ENCODE measurements at places on chromosomes 1 and 21.

DNA sequence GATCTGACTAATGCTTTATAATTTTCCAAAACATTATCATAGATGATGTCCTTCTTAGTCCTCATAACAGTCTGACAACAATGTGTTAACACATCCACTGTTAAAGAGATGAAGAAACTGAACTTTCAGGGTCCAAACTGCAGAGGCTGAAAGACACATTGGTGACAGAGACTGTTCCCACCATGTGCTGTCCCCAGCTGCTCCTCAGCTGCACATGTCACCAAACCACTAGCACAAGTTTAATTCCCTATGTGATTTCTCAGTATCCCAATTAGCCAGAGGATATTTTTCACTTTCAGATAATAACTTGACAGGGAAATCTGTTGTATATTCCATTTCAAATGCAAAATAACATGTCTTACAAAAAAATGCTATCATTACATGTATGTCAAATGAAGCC lies 24.6 kb downstream of the LAMC2 start:
- no peak for DNase-seq

- no peak for DNase-seq
Measured at GRCh38 chr1:196319301-196319700, 288.9 kb downstream of the KCNT2 start.

DNA sequence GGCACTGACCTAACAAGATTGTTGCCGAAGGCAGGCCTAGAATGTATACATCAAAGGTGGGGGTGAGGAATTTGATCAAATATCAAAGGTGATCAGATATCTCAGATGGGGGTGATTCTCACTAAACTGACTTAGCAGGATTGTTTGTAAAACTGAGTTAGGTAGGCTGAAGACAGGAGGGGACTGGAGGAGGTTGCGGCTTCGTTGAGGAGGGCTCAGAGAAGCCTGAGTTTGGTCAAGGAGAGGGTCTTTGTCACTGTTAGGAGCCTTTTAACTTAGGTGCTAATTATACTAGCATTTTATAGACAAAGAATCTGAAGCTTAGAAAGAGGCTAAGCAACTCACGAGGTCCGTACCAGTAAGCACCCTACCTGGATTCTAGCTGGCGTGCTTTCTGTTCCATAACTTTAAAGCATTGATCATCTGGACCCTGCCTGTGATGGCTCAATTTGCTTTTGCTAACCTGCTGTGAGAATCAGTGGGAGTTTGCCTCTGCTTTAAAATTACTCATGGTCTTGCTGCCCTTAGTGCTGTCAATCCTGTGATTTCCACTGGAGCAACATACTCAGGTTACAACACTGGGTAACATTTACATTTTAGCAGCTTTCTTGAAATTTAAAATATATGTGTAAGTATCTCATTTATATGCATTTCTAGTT lies 49.8 kb downstream of the ITSN1 start:
- no peak for DNase-seq

- no peak for DNase-seq
Measured at GRCh38 chr1:16386454-16387113, 19.5 kb downstream of the SZRD1 start.

DNA sequence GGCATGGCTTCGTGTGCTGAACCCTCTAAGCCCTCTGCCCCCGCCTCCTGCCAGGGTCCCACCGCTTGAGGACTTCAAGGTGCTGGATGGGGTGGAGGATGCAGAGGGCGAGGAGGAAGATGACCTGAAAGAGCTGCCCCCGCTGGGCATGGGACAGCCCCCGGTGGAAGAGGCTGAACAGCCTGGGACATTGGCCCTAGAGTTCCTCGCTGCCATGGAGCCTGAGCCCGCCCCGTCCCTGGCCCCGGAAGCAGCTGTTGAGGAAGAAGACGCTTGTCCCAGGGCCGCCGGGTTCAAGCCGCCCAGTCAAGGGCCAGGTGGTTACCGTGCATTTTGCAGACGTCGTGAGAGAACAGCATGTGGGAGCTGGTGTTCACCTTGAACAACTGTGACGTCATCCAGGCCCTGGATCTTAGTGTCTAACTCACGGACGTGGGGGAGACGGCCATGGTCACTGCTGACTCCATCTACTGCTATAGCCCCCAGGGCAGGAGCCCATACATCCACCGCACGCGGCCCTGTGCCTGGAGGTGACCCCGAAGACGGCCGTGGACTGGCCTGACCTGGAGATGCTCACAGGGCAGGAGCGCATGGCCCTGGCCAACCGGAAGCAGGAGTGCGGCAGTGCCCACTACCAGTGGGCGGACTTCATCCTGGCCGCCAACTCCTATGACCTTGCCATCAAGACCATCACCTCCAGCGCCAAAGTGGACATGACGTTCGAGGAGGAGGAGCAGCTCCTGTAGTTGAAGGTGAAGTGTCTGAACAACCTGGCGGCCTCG lies 90.1 kb downstream of the PPP1R12B start:
- no peak for DNase-seq

DNA sequence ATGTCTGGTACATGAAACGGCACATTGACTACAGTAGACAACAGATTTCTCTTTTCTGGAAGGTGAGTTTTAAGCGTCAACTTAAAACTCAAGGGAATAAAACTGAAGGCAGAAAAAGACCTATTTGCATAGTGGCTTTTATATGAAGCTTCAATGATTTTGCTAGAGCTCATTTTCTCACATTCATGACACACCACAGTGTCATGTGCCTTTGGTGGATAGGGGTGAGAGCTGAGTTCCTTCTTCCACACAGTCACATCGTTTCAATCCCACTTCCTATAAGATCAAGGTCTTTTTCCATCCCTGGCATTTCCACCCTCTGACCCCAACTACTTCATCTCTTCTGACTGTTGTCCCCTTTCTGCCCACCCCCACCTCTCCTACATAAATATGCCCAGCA lies 31.0 kb downstream of the IL12RB2 start:
- DNase-seq = no peak

DNA sequence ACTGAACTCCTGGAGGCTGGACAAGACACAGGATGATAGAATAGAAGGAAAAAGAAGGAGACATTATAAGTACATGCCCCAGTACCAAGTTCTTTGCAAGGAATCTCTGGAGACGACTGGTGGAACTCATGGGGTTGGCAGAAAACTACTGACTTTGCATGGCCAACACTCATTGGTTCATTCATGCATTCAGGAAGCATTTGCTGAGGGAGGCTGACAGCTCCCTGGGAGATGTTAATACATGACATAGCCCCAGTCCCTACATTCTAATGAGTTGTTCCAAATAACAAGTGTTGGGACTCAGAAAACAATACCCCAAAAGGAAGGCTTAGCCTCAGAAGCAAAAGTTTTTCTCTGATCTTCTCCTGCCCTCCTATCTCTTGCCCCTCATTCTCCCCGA lies 172.8 kb upstream of the IRF2BP2 start:
- no peak for DNase-seq

DNA sequence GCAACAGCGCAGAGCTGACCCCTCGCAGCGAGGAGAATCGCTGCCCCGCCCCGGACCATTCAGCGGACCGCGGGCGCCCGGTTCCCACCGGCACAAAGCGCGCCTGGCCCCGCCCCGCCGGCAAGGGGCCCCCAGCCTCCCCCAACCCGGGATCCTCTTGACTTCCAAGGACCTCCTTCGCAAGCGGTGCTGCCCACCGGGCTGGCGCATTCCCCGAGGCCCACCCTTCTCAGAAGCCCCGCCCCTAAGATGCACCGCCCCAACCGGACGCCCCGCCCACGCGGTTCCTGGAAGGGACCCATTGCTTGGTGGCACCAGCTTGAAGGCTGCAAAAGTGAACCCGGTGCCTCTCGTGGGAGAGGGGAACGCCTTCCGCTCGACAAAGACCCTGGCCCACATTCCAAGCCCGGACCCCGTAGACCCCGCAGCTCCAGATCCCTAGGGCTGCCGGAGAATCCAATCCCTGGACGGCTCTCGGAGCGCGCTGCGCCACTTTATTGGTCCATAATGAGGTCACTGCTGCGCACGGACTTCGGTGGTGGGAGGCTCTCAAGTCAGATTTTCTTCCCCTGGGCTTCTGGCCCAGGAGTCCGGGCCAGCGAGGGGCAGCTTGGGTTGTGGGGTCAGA lies 2.0 kb downstream of the HES3 start:
- DNase-seq = no peak

DNA sequence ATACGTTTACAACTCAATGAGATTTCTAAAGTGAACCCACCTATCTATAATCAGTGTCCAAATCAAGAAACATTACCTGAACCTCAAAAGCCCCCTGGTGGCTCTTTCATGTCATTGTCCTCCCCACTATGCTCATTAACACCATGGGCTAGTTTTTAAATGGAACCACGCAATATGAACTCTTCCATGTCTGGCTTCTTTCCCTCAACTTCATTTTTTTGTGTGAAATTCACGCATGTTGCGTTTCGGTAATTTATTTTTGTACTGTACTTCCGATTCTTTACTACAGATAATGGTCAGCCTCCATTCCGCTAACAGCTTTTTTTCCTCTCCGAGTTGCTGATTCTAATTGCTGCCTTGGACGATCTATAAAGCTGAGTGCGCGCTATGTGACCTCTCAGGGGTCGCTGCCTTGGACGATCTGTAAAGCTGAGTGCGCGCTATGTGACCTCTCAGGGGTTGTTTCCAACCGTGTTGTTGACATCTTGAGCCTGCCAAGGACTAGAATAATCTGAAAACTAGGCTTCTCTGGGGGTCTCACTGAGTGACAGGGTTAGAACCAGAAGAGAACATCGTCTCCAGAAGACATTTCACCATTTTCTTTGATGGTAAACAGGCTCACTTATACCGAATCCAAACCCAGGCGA lies 1.1 kb upstream of the CACYBP start:
- peak; percentile 21 for DNase-seq

DNA sequence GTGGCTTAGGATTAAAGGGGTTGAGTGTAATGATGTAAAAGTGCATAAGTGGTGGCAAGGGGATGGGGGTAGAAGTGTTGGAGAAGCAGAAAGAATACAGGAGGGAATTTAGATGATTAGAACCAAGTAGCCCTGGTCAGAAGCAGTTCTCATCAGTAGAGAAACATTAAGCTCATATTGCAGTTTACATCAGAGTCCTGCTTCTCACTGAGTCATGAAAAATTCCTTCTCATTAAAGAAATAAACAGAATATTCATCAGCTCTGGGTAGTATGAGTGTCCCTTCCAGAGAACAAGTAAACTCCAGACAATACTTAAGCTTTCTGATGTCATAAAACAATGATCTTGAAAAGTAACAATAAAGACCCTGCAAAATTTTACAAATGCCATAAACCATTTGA lies 36.5 kb downstream of the LRRIQ3 start:
- DNase-seq = no peak

DNA sequence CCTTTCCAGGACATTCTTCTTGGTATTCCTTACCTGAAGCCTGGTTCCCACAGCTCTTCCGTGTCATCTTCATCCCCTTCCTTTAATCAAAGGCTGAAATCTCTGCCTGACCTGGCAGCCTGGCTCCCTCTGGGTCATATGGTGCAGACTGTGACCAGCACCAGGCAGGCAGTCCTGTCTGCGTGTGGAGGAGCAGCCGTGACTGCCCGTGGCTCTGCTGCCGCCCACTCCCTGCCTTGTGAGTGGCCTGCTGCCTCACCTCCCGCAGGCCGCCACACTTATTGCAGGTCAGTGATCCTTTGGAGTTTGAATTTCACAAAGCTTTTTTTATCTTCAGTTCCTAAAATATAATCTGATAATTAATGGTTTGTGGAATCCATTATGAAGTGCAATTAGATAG lies 36.2 kb upstream of the EPHA8 start:
- no peak for DNase-seq

DNA sequence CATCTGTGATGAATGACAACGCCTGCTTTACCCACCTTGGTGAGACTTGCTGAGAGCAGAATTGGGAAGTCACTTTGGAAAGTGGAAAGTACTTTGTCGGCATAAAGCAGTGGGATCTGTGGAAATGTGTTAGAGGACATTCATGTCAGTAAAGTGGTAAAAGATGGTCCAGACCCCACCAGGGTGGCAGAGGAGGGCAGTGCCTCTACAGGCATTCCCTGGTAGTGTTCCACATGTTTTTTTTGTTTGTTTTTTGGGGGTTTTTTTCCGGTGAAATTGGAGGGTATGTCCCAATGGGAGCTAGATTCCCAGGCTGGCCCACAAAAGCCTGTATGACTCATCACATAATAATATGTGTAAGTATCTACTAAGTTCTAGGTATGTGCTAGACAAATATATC lies 80.6 kb downstream of the ELAVL4 start:
- DNase-seq = no peak

DNA sequence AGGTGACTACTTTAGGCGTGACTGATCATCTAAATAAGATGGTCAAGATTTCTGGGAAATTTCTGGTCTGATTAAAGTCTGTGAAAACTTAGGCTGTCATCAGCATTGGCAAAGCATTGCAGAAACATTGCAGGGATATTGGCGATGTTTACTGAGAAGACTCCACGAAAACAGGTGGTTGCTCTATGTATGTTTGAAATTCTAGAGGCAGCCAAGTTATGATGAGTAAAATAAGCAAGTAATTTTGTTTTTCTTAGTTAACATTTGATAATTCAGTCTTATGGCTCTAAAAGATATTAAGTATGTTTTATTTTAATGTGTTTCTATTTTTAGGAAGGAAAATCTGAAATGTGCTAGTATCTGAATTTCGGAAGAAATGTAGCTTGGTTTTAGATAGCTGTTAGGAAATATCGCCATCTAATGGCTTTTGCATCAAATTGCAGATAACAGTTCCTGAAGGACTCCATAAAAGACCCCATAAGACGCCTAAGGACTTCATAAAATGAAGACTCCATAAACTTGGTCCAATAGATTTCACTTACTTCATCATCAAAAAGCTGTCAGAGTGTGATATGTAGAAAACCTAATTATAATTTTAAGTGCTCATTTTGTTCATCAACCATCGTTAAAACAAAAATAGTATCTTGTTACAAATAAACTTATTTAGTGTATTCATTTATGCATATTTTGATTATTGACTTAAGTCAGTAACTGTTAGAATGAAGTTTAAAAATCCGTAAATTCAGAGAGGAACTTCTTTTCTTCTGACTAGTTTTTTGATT lies 344.6 kb downstream of the RYR2 start:
- no peak for DNase-seq

DNA sequence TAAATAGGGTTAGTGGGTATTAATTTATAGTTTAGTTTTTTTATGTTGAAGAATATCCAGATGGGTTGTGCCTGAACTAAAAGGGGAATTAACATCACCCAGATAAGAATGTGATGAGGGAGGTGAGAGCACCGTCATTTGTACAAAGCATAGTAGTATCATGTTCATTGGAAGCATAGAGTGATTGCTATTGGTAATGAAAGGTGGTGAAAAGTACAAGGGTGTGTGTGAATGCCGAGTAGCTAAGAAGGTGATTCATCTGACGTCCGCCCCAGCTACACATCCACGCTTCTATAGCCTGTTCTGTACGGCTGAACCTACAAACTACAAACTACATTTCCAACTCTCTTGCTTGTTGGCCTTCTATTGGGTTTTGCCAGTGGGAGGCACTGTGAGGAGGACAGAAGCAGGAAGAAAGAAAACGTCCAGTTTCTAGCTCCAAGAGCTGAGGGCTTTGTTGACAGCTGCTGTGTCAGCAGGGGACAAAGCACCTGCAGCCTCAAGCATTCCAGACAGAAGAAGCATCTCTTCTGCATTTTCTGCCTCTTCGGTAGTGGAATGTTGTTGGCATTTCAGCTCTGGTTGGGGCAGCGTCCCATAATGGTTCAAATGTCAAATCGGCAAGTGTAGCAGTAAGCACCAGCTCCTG lies 404.8 kb downstream of the KCTD3 start:
- no peak for DNase-seq

GRCh38 chr1:44620072-44620471 lies 54.2 kb downstream of the TMEM53 start:
- no peak for DNase-seq

- DNase-seq = no peak
Measured at GRCh38 chr1:192700834-192701271, 64.9 kb downstream of the RGS13 start.

GRCh38 chr1:30745834-30746208 lies 11.8 kb downstream of the LAPTM5 start:
- no peak for DNase-seq
